ENCODE measurements at places on chromosomes 3 and 15.

GRCh38 chr3:71692139-71692538 is 33.1 kb downstream of the EIF4E3 start:
- no peak for DNase-seq

- no peak for DNase-seq
These were observed 68.0 kb upstream of the HES1 start for GRCh38 chr3:194067949-194068362.

DNA sequence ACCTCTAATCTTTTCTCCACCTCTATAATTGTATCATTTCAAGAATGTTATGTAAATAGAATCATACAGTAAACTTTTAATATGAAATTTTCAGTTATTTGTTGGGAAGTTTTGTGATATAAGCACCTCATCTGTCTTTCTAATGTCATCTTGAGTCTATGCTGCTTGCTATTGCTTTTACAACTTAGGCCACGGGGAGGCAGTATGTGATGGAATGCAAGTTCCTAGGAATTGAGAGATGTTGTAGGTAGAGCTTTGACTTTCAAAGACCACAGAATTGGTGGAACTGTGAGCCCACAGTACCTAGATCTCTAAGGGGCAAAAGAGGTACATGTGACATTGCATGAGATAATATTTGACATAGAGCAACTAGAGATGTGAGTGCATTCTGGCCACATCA is 328.3 kb downstream of the MFSD1 start:
- DNase-seq, result no peak

GRCh38 chr3:46646700-46647099 is 34.4 kb downstream of the FAM240A start:
- DNase-seq, result no peak

DNA sequence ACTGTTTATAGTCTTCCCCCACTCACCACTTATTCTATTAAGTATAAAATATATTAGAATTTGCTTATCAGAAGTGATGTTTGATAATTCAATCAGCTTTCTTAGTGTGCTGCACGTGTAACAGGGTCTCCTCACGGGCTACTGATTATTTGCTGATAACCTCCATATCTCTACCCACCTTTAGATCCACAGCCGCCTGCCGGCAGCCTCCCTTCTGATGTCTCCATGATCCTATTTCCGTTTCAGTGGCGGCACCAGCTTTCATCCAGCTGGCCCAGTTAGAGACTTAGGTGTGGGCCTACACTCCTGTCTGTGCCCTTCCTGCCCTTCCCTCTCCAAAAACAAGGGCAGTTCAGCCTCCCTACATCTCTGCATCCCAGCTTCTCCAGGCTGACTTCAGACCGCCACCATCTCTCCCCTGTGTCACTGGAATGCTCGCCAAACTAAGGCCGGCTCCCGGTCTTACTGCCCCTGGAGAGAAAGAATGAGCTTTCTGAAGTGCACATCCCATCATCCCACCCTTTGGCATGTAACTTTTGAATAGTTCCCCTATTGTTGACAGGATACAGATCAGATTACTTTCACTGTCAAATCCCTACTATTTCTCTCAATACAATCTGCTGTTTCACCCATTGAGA is 76.6 kb upstream of the PRTG start:
- no peak for DNase-seq

- no peak for DNase-seq
These were observed 188.6 kb downstream of the NLGN1 start for GRCh38 chr3:173586166-173586565.

DNA sequence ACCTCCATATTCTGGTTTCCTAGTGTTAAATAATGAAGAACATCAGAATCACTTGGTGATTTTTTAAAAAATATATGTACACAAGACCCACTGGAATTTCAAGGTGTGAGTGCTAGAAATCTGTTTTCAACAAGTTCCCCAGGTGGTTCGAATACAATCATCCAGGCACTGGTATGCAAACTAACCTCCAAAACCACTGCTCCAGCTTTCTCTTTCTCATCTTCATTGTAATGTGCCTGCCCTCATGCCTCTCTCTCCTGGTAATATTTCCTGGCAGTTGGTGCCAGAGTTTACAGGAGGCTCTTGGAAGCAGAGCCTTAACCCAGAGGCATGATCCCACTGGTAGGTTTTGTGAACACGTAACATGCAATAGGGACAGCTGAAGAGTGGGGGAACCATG is 163.1 kb upstream of the MANF start:
- no peak for DNase-seq

DNA sequence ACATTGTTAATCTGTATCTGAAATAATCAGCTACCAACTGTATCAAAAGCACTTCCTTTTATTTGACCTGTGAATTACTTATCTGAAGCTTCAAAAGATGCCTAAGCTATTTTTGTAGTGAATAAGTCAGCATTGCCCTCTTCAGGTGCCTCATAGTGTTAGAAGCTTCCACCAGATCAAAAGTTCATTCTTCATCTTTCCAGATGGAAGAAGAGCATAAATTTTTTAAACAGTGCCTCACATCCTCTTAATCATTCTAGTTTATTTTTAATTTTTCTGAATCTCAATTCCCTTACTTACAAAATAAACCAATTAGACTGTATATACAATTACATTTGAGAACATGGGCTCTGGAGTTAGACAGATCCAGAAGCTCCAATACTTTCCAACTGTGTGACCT is 65.0 kb downstream of the MYO5A start:
- DNase-seq, result peak; percentile 2

DNA sequence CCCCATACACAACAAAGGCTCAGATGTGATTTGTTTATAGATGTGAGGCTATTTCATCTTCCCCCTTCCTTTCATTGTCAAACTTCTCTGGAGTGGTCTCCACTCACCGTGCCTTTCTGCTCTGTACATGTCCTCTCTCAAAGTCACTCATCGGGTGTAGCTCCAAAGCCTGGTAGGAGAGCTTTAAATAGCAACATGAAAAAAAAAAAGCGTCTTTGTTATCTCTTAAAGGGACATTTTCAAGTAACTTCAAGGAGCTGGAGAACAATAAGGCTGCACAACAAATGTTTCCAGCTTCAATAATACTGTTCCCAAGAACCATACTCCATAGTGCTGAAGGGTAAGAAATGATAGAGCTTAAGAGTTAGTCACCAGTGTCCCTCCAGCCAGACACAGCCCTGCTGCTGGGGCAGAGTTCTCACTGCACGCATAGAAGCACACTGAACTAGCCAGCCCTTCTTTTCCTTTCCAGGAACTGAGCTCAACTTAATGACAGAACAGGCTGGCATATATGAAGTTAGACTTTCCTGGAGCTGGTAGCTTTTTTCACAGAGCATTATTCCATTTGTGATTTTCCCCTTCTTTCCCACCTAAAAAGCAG is 8.1 kb downstream of the FBXO40 start:
- no peak for DNase-seq

- DNase-seq, result no peak
These were observed 16.2 kb downstream of the NEDD4 start for GRCh38 chr15:55977231-55977630.

- no peak for DNase-seq
These were observed 11.2 kb downstream of the C3orf62 start for GRCh38 chr3:49265661-49266386.

DNA sequence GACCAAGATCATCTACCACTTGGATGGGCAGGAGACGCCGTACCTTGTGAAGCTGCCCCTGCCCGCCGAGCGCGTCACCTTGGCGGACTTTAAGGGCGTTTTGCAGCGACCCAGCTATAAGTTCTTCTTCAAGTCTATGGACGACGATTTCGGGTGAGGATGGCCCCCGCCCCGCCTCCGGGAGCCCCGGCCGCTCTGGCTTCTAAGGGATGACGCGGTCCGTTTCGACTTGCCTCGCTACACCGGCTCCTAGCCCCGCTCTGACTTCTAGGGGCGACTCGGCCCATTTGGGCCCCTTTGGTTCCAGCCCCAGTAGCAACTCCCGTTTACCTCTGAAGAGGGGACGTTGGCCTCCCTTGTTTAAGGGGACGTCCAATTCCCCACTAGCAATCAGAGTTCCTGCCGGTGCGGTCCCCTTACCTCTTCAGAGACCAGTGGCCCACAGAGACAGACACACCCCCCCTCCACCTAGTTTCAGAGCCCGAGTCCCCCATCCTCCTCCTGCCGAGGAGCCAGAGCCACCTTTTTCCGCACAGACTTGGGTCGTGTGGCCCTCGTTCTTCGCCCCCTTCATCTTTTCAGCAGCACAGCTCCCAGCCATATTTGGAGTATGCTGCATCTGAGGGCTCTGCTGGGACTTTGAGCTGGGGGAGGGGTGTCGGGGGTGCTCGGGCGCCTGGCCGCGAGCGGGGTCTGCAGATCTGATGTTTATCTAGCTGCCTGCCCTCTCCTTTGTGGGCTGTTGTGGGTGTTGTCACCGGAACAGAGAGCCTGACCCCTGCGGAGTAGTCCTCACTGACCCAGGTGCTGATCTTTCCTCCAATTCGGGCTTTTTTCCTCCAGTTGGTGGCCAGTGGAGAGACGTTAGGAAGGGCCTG is 706 bp downstream of the DVL3 start:
- DNase-seq, result no peak

GRCh38 chr3:127120851-127121647 is 71.9 kb upstream of the PRR23E start:
- DNase-seq, result no peak

GRCh38 chr3:189833996-189834395 is 202.8 kb downstream of the TP63 start:
- DNase-seq, result no peak

DNA sequence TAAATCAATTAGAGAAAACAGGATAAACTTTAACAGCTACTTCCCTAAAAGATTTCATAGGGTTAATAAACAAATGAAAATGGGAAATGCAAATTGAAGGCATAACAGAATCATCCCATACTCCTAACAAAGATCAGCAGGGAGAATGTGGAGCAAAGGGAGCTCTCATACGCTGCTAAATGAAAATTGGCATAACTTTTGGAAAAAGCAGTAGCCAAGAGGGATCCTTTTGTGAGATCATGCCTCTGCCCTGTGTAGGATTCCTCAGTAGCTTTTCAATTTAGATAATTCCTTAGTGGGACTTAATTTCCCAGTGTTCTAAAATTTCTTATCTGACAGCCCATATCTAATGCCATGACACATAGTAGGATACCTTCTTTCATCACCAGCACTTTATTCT is 18.2 kb downstream of the NIPA2 start:
- DNase-seq, result no peak

DNA sequence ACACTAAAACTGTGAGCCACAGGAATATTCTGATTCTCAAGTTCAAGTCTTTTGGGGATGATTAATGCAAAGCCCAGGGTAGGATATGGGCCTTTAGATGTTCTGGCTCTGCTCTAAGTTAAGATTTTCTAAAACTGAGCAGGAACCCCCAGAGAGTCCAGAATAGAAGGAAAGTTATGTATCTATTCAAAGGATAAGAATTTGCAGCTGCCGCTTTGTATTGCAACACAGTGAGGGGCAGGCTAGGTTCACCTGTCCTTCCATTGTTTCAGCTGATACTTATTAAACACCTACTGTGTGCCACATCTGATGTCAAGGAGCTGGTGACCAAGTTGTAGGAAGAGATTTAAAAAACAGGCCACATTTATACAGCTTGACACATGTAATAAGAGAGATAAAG is 290.4 kb downstream of the MAGI1 start:
- no peak for DNase-seq

DNA sequence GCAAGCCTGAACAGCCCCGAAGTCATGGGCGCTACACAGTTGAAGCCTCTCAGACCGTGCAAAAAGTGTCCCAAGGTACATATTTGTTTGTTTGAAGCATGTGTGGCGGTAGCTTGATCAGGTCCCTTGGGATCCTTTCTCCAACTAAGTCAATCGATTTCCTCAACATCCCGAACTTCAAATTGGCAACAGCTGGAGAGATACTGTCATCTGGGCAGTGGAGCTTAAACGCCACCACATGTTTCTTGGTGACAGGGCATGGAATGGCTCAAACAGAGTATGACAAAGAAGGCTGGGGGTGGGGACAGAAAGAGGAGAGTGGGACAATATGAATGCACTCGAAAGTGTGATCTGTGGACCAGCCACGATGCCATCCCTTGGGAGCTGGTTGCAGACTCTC is 84.9 kb upstream of the PSMD6 start:
- DNase-seq, result no peak
